ENCODE measurements at places on chromosomes 7 and 10. TPM values are rescaled to one million over a fixed set of nuclear protein-coding genes. Genes with fewer than 3 reads are reported as not detected.

LIPF gene
- not detected for total RNA-seq

BPGM gene
- total RNA-seq: 60.4 TPM

ENO4 gene
- total RNA-seq: 3.9 TPM

CASD1 gene
- 117 TPM for total RNA-seq

TDRD1 gene
- total RNA-seq: 1.4 TPM

TFEC gene
- total RNA-seq: 2.1 TPM

SCIN gene
- 9.9 TPM for total RNA-seq

CRCP gene
- total RNA-seq: 48.9 TPM

C10orf62 gene
- total RNA-seq: 0.23 TPM

TSPAN15 gene
- 10.6 TPM for total RNA-seq

PLCE1 gene
- 10.6 TPM for total RNA-seq

NME8 gene
- total RNA-seq: not detected

TMEM139 gene
- 0.46 TPM for total RNA-seq

SSC4D gene
- 1.6 TPM for total RNA-seq

BUB3 gene
- total RNA-seq: 98.5 TPM

OR2A12 gene
- total RNA-seq: not detected

SMKR1 gene
- total RNA-seq: 6.7 TPM

ELN gene
- total RNA-seq: 33.2 TPM

RASSF4 gene
- 15.7 TPM for total RNA-seq

C7orf57 gene
- 5.8 TPM for total RNA-seq

JCAD gene
- total RNA-seq: 27.7 TPM

TRIM50 gene
- total RNA-seq: not detected

RASA4 gene
- 56.5 TPM for total RNA-seq

CTAGE15 gene
- 0.69 TPM for total RNA-seq

TMEM184A gene
- total RNA-seq: under 0.01 TPM

DGKI gene
- total RNA-seq: 93.9 TPM

AOAH gene
- total RNA-seq: 5.3 TPM

FRMPD2 gene
- 18.7 TPM for total RNA-seq

KCNIP2 gene
- 17.1 TPM for total RNA-seq

SEMA3C gene
- total RNA-seq: 74.7 TPM

PDE6C gene
- not detected for total RNA-seq

NRG3 gene
- 26.3 TPM for total RNA-seq

MRLN gene
- total RNA-seq: 0.69 TPM

CUBN gene
- total RNA-seq: 3.5 TPM

SHH gene
- total RNA-seq: 8.5 TPM

CEP55 gene
- total RNA-seq: 4.6 TPM

TMEM176A gene
- 1.2 TPM for total RNA-seq

TRIM24 gene
- 45.0 TPM for total RNA-seq

RPA3 gene
- total RNA-seq: 18.5 TPM

KLF14 gene
- total RNA-seq: 0.23 TPM

CYP26C1 gene
- total RNA-seq: 0.23 TPM

Data from diencephalon (tissue), 1 donor.